ENCODE measurements at places on chromosomes 6 and 20.

- no peak for DNase-seq
Measured at GRCh38 chr6:126824226-126824625, 294.2 kb upstream of the RSPO3 start.

- DNase-seq: no peak
Measured at GRCh38 chr6:81906709-81907204, 154.3 kb upstream of the TENT5A start.

DNA sequence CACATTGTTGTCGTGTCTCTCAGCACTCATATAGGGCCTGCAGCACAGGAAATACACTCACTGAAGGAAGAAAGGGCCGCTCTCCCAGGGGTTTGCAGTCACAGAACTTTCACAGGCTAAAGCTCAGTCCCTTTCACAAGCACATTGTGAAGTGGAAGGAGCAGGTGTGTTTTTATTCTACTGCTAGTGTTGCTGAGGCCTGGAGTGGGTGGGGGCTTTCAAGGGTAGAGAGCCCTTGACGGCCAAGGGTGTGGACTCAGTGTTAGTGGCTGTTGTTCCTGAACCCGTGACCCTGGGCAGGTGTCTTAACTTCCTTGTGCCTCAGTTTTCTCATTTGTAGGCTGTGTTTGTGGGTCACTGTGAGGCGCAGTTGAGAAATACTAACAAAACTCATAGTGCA, 66.2 kb upstream of the SLC22A1 start:
- DNase-seq: no peak

- DNase-seq: peak; percentile 64
Measured at GRCh38 chr6:6826095-6826901, 237.8 kb downstream of the LY86 start.

DNA sequence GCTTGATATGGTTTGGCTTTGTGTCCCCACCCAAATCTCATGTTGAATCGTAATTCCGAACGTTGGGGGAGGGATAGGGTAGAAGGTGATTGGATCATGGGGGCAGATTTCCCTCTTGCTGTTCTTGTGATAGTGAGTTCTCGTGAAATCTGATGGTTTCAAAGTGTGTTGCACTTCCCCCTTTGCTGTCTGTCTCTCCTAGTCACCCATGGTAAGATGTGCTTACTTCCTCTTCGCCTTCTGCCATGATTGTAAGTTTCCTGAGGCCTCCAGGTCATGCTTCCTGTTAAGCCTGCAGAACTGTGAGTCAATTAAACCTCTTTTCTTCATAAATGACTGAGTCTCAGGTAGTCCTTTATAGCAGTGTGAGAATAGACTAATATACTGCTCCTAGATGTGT, 19.9 kb downstream of the PFDN4 start:
- no peak for DNase-seq

DNA sequence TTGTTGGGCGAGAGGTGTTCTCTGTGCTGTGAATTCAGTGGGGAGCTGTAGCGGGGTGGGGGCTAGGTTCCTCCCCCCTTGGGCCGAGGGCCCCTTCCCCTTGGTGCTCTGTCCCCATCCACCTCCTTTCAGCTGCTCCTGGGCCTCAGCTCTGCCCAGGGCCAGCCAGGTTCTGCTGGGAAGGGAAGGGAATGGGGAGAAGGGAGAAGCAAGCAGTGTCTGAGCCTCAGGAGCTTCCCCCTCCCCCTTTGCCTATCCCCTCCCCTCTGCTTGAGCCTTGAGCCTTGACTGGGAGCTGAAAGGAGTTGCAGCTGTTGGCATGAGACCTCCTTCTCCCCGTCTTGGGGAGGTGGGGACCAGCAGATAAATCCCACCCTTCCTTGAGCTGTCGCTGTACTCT, 576 bp upstream of the RRP36 start:
- DNase-seq: peak; percentile 47

DNA sequence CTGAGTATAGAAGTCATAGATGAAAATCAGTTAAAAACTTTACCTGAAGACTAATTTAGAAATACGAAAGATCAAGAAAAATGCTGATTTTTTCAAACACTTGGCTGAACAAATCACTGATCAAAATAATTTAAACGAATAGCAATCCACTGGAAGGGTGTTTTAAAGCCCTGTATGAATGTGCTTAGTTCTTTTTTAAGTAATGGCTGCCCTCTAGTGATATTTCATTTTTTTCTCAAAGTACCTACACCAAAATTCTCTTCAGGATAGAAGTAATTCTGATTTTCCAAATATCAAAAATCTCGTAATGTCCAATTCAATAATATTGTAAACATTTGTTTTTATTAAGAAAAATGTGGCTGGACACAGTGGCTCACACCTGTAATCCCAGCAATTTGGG, 32.5 kb downstream of the AKAP7 start:
- DNase-seq: no peak

GRCh38 chr6:114471450-114471849, 128.6 kb upstream of the HS3ST5 start:
- no peak for DNase-seq

DNA sequence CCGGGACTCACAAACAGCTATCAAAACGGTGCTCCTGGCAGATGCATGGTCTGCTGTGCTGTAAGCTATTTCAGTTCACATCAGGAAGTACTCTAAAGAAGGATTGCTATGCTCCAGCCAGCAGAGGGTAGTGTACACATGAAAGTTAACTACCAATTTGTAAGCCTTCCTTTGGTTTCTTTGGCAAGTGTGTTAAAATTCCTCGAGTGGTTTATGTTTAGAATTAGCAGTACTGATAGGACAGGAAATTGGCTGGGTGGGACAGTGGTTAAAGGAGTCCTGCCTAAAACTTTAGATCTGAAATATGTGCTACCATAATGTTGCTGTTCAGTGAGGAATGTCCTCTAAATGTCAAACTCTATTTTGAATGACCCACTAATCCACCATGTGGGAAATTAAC, 47.4 kb downstream of the TRMT11 start:
- DNase-seq: peak; percentile 6

GRCh38 chr6:75250552-75250951, 7.0 kb upstream of the COX7A2 start:
- DNase-seq: no peak

DNA sequence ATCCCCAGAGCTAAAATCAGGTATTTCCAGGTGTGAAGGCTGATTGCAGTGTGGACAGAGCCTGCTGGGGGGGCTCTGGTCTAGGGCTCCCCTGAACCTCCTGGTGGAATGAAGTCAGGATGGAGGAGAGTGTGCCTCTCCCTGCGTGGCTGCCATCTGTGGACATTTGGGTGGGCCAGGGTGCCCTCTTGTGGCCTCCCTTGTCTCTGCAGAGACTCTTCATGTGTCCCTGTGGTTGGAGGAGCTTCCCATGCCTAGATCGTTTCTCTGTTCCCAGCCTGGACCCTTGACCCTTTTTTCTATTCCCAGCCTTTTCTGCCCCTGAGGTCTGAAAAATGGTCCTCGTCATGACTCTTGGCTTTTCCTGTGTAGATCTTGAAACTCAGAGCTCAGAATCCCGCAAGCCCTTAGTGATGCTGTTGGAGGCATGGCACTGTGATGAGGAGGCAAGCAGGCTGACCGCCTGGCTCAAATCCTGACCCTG, 9.9 kb upstream of the PSMF1 start:
- peak; percentile 45 for DNase-seq

GRCh38 chr20:23350904-23351838, 580 bp downstream of the NXT1 start:
- no peak for DNase-seq

DNA sequence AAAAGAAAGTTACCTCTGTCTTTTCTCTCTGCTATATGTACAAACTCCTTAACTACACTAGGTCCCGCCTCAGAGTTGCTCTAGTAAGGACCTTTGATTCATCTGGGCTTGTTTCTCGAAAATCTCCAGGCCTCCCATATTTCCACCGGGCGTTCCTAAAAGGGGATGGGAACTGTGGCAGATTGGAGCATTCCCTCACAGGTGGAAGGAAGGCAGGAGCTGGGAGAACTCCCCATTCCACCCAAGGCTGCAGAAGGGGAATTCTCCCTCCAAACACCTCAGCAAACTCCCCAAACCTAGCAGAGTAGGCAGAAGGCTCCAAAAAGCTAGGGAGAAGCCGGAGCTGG, 1.6 kb upstream of the TFAP2A start:
- DNase-seq: no peak

DNA sequence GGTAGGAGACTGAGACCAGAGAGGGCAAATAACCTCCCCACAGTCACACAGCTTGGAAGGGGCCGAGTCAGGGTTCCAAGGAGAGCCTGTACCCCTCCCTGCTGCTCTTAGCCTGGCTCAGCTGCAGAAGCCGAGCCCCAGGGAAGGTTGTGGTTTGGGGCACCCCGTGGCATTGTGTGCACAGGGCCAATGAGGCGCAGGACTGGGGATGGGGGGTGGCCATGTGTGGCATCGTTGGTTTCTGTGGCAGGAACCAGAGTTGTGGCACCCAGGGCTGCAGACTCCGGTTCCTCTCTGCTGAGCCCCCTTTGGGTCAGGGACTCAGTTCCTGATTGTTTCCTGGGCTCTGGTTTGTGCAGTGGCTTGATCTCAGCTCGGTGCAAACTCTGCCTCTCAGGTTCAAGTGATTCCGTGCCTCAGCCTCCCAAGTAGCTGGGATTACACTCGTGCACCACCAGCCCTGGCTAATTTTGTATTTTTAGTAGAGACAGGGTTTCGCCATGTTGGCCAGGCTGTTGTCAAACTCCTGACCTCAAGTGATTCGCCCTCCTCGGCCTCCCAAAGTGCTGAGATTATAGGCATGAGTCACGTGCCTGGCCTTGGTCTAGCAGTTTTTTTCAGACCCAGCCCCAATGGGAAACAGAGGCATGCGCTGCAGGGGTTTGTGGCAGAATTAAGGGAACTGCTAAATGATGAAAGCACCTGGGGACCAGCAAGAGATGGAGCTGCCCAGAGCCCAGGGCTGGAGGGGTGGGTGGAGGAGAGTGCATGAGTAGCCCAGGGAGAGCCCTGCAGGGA, 221.0 kb upstream of the SULF2 start:
- no peak for DNase-seq

DNA sequence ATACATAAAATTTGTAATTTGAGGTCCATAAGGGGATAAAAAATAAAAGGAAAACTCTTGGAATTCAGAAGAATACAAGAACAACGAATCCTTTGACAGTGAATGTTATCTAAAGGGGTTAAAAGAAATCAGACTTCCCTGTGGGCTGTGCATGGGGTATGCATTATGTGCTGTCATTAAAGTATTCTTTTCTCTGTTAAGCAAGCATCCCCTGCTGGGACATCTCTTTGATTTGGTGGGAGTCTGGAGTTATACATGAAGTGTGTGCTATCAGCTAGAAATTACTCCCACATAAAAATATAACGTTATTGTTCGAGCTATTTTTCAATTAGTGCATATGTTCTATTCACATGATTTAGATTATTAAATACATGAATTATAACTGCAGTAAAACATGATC, 195.2 kb downstream of the CENPW start:
- DNase-seq: no peak

DNA sequence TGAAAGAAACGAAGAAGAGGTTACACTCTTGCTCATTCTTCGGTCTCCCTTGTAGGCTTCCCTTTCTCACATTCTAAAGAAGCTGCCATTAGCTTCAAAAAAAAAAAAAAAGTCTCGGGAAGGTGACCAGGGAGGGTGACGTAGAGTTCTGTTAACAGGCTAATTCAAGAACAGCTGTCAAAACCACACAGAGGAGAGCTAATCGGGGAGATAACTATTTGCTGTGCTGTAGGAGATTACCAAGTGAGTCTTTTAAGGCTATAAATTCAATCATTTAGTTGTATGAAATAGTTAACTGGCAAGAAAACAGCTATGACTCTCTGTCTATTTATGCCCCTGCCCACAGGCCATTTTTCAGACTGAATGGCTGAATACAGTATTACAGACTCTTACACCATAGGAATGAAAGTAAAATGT, 256.8 kb downstream of the SYNE1 start:
- no peak for DNase-seq

DNA sequence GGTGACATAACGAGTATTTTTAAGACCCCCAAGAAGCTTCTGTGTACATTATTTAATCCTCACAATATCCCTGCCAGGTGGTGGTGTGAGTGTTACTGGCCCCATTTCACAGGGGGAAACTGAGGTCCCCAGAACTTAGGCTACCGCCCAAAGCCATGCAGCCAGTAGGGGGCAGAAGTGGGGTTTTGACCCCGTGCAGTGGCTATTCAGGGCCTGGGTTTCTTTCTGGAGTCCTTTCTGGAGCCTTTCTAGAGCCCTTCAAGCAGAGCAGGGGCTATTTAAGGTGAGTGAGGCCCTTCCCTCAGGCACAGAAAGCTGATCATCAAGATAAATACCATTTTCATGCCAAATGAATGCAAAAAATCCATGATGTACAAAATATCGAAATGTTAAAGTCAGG, 59.0 kb downstream of the CTCFL start:
- DNase-seq: no peak

- DNase-seq: no peak
Measured at GRCh38 chr20:47799116-47799715, 13.9 kb upstream of the SULF2 start.

- no peak for DNase-seq
Measured at GRCh38 chr6:139446768-139447655, 72.6 kb upstream of the CITED2 start.

GRCh38 chr6:161440299-161440698, 166.4 kb upstream of the AGPAT4 start:
- DNase-seq: no peak

- DNase-seq: no peak
Measured at GRCh38 chr6:85493389-85493788, 43.5 kb downstream of the NT5E start.
